GM23248 (cell line): ENCODE measurements at places on chromosomes 5 and 9. TPM values are rescaled to one million over a fixed set of nuclear protein-coding genes. Genes with fewer than 3 reads are reported as not detected.

DNA sequence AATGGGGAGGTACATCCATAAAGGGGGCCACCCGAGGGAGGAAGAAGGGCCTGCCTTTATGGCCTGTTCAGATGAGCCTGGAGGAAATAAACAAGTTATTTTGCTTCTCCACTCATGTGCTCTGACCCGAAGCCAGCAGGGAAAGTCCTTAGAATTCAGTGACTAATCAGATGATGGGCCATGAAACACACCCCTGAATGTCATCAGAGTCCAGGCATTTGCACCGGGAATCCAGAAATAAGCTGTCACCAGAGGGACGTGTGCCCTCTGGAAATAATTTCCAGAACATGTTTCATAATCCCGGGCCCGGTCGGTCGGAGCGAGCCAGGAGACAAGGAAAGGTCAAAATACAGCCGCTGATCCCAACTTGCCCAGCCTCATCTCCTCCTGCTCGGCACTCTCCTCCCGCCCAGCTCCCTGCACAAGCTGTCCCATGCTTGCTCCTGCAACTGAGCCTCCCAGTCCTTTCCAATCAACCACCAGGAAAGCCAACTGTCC, 73.6 kb upstream of the ZNF622 start:
- no peaks in the 10 kb centered on the region for H3K27me3 ChIP-seq

Gene FOXI1
- total RNA-seq: not detected in 2 replicates

DNA sequence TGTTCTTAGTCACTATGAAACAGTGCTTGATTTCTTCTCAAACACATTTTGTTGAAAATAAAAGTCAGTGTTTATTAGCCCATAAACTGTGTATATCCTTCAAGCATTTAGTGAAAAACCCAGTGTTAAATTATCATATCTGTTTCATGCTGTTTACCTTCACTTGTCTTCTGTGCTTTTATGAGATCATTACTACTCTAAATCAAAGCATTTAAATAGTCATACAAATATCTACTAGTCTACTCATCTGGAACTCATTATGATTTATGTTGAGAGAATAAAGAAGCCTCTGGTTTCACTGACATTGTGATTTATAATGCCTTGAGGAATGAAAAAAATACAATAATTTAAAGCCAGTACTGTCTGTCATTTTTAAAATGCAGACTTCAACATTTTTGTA, 366.5 kb downstream of the SLCO4C1 start:
- H3K4me1 ChIP-seq: no peaks in the 10 kb centered on the region
- H3K4me3 ChIP-seq: no peak overlapping the region
- DNase-seq: no peak
- H3K27ac ChIP-seq: no peak overlapping the region
- H3K27me3 ChIP-seq: no peaks in the 10 kb centered on the region

GRCh38 chr5:82799361-82800077, 277.7 kb downstream of the TMEM167A start:
- no peaks in the 10 kb centered on the region for H3K27me3 ChIP-seq
- no peak overlapping the region for H3K4me3 ChIP-seq
- no peaks in the 10 kb centered on the region for H3K36me3 ChIP-seq
- no peaks in the 10 kb centered on the region for H3K4me1 ChIP-seq

GRCh38 chr5:136080483-136081216, 51.9 kb downstream of the TGFBI start:
- peak overlapping the region; percentile 81 for H3K27ac ChIP-seq
- H3K27me3 ChIP-seq: no peaks in the 10 kb centered on the region
- no peaks in the 10 kb centered on the region for H3K36me3 ChIP-seq

GRCh38 chr5:130282049-130282448, 377.8 kb downstream of the CHSY3 start:
- no peaks in the 10 kb centered on the region for H3K36me3 ChIP-seq
- H3K27ac ChIP-seq: no peak overlapping the region
- H3K4me3 ChIP-seq: no peak overlapping the region
- peak; percentile 1 for DNase-seq

Gene LECT2
- total RNA-seq: 0.32 TPM in 1 of 2 replicates, not detected in the other

DNA sequence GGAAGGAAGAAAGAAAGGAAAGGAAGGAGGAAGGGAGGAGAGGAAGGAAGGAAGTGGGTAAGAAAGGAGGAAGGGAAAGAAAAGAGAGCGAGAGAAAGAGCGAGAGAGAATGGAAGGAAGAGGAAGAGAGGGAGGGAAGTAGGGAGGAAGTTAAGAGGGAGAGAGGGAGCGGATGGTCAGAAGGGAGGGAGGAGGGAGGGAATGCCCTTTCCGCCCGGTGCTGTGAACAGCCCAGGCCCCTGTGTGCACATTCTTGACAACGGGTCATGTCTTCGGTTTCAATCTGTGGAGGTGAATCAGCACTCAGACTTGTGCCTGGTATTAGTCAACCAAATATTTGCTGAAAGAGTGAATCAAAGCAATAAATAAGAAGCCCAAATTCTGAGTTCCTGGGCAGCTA, 39.2 kb downstream of the PRUNE2 start:
- peak overlapping the region; percentile 65 for H3K27ac ChIP-seq
- no peak overlapping the region for H3K4me3 ChIP-seq
- H3K27me3 ChIP-seq: no peaks in the 10 kb centered on the region
- no peaks in the 10 kb centered on the region for H3K36me3 ChIP-seq
- peak; percentile 94 for DNase-seq
- peaks cover 31% of the 10 kb centered on the region for H3K4me1 ChIP-seq

DNA sequence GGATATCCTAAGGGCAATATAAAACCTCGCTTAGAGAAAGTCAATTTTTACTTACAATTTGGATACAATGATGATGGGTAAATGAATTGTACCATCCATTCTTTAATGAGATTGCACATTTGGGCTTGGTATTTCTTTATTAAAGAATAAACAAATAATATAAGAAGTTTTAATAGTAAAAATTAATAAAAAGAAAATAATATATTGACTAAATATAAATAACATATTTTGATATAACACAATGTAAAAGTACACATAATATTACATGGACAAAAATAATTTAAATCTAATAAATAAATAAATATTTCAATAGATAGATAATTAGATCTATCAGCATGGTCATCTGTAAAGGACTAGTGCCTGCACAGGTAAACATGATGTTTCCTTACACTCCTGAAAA, 944 bp downstream of the IFNA21 start:
- H3K4me3 ChIP-seq: no peak overlapping the region
- 0 out of 2 replicates have a peak, but pooled peaks cover 1% of the 10 kb centered on the region for H3K27me3 ChIP-seq
- H3K4me1 ChIP-seq: no peaks in the 10 kb centered on the region
- H3K27ac ChIP-seq: no peak overlapping the region

Gene NR5A1
- not detected in 2 replicates for total RNA-seq

Gene CCDC192
- not detected in 2 replicates for total RNA-seq

GRCh38 chr5:170411100-170411499, 21.9 kb upstream of the KCNMB1 start:
- H3K36me3 ChIP-seq: no peaks in the 10 kb centered on the region
- H3K27me3 ChIP-seq: peaks cover 25% of the 10 kb centered on the region; the same call in 1 of the 2 replicates
- no peak for DNase-seq
- H3K4me3 ChIP-seq: no peak overlapping the region

- no peaks in the 10 kb centered on the region for H3K27me3 ChIP-seq
- H3K27ac ChIP-seq: peak overlapping the region; percentile 99
- peak overlapping the region; percentile 87 for H3K4me3 ChIP-seq
- peaks cover 27% of the 10 kb centered on the region for H3K36me3 ChIP-seq
- peaks cover 28% of the 10 kb centered on the region for H3K4me1 ChIP-seq
These were observed 11.8 kb downstream of the ITGA1 start for GRCh38 chr5:52799358-52799982.
